Esophagus squamous epithelium (tissue), 5 donors: ENCODE measurements at places on chromosomes 7 and 10.

GRCh38 chr10:119502209-119502608 is 40.3 kb downstream of the RGS10 start:
- DNase-seq, result no peak

DNA sequence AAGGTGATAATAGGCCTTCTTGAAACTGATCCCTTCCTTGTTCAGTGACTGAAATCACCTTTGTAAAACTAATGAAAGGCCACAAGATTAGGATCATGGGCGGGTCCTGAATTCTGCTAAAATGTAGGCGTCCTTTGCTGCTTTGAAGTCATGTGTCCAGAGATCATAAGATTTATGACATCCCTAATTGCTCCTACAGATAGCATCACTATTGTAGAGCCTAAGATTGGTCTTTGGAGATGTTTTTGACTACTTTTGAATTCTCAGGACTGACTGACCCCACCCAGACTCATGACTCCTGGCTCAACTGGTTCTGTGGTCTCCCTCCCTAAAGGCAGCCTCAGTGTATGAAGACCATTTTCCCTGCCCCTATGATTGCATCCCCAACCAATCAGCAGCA is 322.6 kb upstream of the SEMA3D start:
- no peak for DNase-seq

- no peak for DNase-seq
These were observed 318.9 kb downstream of the IPMK start for GRCh38 chr10:57948796-57949195.

GRCh38 chr7:99312316-99313203 is 13.1 kb upstream of the ARPC1A start:
- no peak for DNase-seq

DNA sequence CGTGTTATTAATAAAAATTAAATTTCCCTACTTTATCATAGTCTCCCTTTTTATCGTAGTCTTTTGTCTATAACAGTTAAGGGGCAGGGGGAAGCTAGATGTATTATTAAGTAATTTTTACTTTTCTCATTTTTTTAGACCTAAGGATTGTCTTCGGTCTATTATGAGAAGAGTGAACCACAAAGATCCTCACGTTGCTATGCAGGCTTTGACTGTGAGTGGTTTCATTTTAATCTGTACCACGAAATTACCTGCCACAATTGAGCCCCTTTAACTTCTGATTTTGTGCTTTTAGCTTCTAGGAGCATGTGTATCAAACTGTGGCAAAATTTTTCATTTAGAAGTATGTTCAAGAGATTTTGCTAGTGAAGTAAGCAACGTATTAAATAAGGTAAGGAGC is 40.6 kb downstream of the STAM start:
- DNase-seq, result no peak

DNA sequence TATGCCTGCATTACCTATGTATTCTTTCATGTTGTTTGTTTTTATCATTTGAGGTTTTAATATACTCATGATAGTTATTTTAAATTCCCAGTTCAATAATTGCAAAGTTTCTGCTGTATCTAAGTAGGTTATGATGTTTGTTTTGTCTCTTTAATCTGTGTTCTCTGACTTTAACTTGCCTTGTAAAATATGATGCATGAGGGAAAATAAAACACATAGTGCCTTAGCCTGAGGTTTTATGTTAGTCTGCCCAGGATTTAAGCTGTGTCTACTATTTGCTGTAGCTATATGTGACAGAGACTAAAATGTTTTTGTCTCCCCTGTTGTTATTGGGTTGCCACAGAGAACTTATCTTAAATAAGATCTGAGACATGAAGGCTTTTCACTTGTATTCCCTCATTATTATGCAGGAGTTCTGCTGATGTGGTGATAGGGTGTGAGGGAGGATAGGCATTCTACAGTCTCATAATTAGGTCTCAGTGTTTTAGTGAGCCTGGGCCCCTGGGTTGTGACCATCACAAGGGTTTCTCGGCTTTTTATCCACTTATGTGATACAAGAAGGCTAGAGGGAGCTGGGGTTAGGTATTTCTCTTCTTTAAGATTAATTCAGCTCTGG is 582.5 kb downstream of the CNTNAP2 start:
- no peak for DNase-seq

- no peak for DNase-seq
These were observed 30.0 kb downstream of the PRSS2 start for GRCh38 chr7:142800699-142801260.
